ENCODE measurements at places on chromosomes 12 and 14. TPM values are rescaled to one million over a fixed set of nuclear protein-coding genes. Genes with fewer than 3 reads are reported as not detected.
A peak's percentile ranks its signal among the peaks of the same experiment; 100 is the strongest.

GRCh38 chr12:23880988-23881387 is 68.5 kb downstream of the SOX5 start:
- no peak overlapping the region for H3K4me3 ChIP-seq
- no peak for DNase-seq
- H3K27me3 ChIP-seq = no peaks in the 10 kb centered on the region

DNA sequence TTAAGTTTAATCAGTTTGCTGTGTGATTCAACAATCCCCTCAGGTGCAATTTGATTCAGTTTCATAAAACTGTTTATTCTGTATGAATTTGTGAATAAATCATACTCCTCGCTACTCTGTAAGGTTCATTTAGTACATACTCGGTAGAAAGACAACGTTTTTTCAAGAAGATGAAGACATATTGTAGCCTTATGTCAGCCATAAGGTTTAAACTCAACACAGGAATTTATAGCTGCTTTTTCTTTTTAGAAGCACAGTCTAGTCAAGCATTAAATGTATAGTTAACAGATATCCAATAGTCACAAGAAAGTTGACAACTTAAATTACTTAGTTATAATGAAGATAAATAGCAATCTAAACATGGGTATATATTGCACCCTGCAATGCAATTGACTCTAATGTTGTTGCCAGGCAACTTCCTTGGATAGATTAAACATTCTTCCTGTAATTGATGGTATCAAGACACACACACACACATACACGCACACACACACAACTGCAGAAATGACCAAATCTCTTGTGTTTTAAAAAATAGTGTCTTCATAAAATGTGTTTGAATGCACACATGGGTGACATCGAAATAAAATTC is 151.5 kb upstream of the MGAT4C start:
- H3K27me3 ChIP-seq = no peaks in the 10 kb centered on the region
- H3K27ac ChIP-seq = no peak overlapping the region
- H3K36me3 ChIP-seq = no peaks in the 10 kb centered on the region

PRB2 gene
- total RNA-seq = not detected

CLEC4C gene
- not detected for total RNA-seq

DNA sequence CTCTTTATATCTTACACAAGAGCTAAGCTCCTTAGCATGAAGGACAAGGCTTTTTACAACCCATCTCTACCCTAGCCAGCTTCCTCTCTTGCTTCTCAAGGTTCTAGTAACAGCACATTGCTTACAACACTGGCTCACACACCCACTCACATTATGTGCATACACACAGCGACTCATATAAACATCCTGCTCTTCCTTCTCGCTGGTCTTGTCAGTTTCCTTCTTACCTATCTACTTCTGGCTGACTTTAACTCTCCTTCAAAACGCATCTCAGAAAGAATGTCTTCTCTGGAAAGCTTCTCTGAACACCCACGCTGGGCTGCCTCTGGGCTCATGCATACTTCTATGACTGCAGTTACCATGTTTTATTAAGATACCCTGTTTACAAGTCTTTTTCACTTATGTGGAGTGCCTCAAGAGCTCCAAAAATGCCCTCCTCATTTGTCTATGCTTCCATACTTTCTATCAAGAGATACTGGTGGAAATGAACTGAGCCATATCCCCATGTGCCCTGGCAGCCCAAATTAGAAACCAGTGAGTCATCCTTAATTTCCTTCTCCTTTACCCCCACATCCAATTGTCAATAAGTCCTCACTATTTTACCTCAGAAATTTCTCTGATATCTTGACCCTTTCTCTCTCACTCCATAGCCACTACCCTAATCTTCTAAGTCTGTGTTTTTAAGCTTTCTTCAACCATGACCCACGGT is 126.9 kb upstream of the KRAS start:
- H3K36me3 ChIP-seq = no peaks in the 10 kb centered on the region
- DNase-seq = peak; percentile 28
- H3K4me3 ChIP-seq = no peak overlapping the region
